ENCODE measurements at places on chromosomes 2 and 18.
A peak's percentile ranks its signal among the peaks of the same experiment; 100 is the strongest.

DNA sequence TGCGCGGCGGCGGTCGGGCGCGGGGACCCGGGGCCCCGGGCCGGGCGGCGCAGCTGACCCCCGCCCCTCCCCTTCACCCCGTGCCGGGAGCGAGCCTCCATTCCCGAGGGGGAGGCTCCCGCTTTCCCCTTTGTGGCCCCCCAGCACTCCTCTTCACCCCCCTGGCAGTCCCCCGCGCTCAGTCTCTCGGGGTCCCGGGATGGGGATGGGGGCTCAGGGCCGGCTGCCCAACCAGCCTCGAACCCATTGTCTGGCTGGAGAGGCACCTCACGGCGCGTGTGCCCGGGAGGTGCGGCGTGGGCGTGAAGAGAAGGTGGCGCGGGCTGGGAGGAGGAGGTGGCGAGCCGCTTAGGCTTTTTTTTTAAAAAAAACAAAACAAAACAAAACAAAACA is 748 bp downstream of the FMNL2 start:
- DNase-seq = peak; percentile 42

GRCh38 chr2:121764681-121765228 is 9.3 kb downstream of the TSN start:
- no peak for DNase-seq

DNA sequence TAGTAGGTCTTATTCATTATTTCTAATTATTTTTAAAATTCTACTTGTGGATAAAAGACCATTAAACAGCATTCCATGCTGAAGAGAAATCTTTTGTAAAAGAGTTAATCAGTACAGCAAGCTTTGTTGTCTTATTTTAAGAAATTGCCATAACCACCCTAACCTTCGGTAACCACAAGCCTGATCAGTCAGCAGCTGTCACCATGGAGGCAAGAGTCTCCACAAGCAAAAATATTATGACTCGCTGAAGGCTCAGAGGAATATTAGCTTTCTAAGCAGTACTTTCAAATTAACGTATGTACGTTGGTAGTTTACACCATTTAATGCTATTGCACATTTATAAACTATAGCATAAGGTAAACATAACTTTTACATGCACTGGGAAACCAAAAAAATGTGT is 650.5 kb upstream of the LINC00305 start:
- no peak for DNase-seq

DNA sequence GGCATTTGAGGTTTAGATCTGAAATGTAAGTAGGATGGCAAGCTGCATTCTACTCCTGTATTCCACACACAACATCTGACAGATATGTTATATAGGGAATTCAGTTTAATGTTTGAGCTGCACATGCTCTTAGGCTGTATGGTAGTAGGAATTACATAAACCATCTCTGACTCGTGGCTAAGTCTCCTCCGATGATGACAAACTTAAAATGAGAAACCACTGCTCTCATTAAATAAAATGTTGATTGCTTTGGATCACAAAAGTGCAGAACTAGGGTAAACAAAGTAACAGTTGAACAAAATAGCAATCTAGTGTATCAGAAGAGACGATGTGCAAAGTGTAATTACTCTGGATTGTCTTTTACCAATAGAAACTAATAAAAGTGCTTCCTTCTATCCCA is 50.1 kb upstream of the WDR75 start:
- DNase-seq = no peak

DNA sequence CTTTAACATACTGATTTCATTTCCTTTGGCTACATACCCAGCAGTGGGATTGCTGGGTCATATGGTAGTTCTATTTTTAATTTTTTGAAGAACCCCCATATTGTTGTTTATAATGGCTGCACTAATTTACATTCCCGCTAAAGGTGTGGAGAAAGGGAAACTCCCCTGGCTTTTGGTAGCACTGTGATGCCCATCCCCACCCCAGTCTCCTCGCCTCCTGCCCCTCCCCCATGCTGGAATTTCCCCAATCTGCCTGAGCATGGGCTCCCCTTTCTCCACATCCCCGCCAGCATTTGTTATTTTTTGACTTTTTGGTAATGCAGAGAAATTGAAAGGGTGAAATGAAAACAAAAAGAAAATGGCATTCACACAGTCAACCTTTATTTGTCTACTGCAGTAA is 30.0 kb upstream of the SULT1C4 start:
- DNase-seq = no peak

- no peak for DNase-seq
Observed at GRCh38 chr2:189500456-189501160, 59.3 kb downstream of the WDR75 start.

GRCh38 chr2:229174794-229175496 is 96.1 kb downstream of the PID1 start:
- DNase-seq = no peak

DNA sequence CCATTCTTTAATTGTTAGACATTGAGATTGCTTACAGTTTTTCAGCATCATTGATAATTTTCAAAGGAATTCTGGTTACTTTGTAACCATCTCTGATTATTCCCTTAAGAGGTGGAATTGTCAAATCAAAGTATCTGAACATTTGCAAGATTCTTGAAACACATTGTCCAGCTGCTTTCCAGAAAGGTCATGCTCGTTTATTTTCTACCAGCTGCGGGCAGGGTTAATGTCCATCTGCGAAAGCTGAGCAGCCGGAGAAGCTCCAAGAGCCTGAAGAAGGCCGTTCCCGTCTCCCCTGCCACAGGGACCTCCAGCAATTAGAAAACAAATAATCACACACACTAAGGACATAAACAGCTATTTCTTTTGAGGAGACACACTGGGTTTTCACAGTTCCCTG is 76.1 kb upstream of the TXNDC2 start:
- no peak for DNase-seq

- DNase-seq = no peak
Observed at GRCh38 chr18:45295388-45295787, 319.9 kb upstream of the SLC14A2 start.

- DNase-seq = no peak
Observed at GRCh38 chr2:74507926-74508520, 528 bp upstream of the PCGF1 start.

GRCh38 chr2:223010641-223011040 is 41.3 kb upstream of the KCNE4 start:
- no peak for DNase-seq

DNA sequence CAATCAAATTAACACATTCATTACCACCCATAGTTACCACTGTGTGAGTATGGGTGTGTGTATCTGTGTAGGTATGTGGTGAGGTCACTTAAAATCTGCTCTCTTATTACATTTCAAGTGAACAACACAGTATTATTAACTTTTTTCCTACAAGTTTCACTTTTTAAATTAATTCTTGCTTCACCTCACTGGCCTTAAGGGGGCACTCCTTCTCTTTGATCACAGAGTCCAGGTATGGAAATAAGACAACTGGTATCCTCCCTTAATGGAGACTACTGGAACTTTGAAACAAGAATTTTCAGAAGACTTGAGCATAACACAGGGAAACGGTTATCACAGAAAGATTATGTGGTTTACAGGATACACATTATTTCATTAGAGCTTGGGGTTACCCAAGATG is 255.8 kb downstream of the ASXL3 start:
- no peak for DNase-seq

- DNase-seq = peak; percentile 48
Observed at GRCh38 chr2:24359129-24360049, 947 bp downstream of the ITSN2 start.

DNA sequence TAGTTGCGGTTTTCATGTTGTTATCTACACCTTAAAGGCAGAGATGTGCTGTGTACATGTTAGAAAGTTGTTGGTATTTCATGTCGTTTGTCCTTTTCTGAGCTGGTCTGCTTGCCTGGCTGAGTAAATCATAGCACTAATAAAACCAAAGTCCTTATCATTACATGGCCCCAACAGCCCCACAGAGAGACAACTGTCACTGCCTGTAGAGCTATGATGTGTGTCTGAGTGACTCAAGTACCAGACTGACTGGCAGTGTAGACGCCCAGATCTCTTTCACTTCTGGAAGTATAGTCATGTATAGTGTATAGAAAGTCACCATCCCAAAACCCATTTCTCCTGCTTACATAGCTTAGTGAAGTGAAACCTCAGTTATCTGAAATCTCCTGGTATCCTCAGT is 4.3 kb downstream of the SOCS6 start:
- DNase-seq = no peak

- DNase-seq = no peak
Observed at GRCh38 chr2:238203973-238204683, 633 bp upstream of the ILKAP start.

DNA sequence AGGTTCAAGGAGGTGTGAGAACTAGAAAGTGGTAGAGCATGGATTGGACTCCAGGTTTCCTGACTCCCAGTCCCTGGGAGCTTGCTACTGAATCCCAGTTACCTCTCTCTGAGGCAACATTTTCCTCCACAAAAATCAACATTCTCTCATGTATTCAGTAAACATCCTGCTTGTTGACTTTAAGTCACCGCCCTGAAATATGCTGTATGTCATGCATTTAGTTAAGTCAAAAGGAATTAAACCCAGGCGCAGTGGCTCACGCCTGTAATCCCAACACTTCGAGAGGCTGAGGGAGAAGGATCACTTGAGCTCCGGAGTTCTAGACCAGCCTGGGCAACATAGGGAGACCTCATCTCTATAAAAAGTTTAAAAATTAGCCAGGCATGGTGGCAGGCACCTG is 3.8 kb downstream of the MATN3 start:
- DNase-seq = no peak

- DNase-seq = no peak
Observed at GRCh38 chr2:19745318-19746136, 156.3 kb downstream of the TTC32 start.

GRCh38 chr2:65227020-65227455 is 593 bp upstream of the ACTR2 start:
- no peak for DNase-seq

GRCh38 chr18:37483221-37483971 is 82.2 kb downstream of the CELF4 start:
- DNase-seq = no peak

DNA sequence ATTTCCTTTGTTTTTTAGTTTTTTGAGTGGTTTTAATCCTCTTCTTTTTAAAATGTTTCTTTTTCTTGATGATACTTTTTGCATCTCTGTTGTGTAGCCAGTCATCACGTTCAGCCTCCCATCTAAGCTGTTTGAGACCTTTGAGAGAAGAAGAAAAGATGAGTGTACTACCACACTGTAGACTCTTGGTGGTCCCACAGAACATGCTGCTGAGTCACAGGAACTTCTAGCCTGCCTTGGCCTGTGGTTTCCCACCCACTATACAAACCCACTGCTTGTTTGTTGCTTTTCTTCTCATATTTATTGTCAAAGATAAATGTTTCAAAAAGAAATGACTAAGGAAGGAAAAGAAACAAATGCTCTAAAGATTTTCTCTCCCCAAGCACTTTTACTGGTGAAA is 5.5 kb downstream of the CEBPZOS start:
- no peak for DNase-seq

GRCh38 chr2:215615067-215615802 is 179.4 kb upstream of the FN1 start:
- DNase-seq = no peak

DNA sequence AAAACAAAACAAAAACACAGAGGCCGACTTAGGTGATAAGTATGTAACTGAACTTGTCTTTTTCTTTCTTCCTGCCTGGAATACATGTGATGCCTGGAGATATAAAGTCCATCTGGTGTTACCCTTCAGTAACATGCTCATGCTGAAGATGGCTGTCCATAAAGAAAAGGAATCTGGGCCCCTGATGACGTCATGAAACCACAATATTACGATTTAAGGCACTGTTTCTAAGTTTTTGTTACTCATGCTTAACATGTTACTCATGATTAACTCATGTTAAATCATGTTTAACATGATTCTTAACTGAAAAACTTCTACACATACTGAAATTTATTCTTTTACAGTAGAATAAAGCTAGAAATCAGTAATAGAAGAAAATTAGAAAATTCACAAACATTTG is 49.0 kb downstream of the STRADB start:
- DNase-seq = no peak

DNA sequence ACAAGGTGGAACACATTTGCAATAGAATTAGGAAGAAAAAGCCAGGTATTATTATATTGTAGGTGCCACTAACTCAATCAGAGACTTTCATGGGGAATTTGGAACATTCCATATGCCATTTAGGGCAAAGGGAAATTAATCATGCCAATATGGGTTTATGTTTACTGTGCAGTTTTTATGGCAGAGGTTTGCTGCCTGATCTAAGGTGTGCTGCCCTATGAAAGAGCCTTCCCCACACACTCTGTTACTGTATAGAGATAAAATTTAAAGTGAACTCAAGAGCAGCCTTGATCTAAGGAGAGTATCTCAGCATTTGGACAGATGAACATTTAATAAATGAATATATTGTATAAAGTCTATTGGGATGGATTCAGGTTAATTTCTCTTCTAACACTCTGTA is 771.6 kb downstream of the CNTNAP5 start:
- DNase-seq = no peak

GRCh38 chr18:78798402-78799175 is 181.0 kb upstream of the SALL3 start:
- no peak for DNase-seq

GRCh38 chr2:70115646-70116442 is 28.6 kb downstream of the PCBP1 start:
- no peak for DNase-seq

DNA sequence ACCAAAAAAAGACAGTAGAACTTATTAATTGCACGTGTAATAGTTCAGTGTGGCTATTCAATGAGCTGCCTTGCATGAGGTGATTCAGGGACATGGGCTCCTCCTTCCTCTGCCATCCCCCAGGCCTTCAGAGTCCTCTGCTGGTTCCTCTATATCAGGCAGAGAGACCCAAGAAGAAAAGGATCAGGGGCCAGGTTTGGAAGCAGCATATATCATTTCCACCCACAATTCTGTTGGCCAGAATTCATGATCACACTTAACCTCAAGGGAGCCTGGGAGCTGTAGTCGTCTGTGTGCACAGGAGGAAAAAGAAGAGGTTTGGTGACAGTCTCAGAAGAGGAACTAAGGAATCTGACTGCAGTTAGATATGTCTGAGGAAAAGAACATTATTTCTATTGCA is 114.0 kb upstream of the GLS start:
- no peak for DNase-seq

- DNase-seq = peak; percentile 45
Observed at GRCh38 chr2:62787386-62787785, 81.9 kb downstream of the EHBP1 start.

GRCh38 chr2:43201016-43201415 is 25.4 kb downstream of the ZFP36L2 start:
- no peak for DNase-seq

GRCh38 chr2:110992886-110993285 is 127.8 kb upstream of the BCL2L11 start:
- no peak for DNase-seq

DNA sequence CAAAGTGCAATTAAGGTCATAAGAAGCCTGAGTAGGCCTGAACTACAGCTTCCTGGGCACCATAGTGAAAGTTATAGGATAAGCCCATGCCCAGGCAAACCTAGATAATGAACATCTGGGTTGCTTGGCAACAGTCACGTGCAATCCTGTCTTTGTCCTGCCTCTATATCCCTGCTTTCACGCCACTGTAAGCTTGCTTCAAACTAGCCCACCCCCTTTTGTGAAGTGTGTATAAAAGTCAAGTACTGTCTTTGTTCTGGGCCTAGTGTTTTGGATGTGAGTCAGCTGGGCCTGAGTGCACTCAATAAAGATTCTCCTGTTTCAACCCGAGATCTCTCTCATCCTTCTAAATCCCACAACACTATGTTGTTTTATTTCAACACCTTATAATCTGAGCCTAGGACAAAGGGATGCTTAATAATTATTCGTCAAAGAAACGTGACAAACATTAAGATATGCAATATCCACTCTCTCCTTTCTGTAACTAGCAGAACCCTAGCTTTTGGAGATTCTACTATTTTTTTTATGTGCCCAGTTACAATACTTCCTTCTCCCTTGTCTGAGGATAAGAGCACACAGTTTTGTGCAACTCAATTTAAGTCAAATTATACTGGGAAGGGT is 927.8 kb downstream of the SUCLG1 start:
- no peak for DNase-seq

Measured in globus pallidus (tissue), 1 donor.